ENCODE measurements at places on chromosomes 12 and 14.

- DNase-seq: no peak
Measured at GRCh38 chr14:71589609-71590008, 342.6 kb upstream of the RGS6 start.

DNA sequence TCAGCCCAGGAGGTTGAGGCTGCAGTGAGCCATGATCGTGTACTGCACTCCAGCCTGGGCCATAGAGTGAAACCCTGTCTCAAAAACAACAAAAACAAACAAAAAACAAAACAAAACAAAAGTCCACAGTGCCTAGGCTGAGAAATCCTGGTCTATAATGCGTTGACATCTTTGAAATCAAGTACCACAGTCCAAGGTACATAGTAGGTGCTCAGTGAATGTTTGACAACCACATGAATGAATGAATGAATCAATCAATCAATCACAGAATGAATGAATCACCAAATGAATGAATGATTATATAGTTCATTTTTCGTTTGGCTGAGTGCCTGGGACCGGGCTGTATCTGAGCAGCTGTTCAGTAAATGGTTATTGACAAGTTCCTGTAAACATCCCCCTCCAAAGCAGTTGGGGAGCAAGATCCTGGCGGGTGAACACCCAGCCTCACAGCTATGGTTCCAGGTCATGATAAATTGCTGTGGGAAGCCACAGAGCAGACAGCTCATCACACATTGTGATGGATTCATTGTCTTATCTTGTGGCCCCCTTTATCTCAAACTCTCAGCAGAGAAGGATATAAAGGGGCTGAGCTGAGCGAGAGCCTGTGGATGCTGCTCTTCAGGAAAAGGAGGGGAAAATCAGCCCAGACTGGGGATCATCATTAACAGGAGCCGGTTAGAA lies 30.4 kb upstream of the IFT81 start:
- no peak for DNase-seq

DNA sequence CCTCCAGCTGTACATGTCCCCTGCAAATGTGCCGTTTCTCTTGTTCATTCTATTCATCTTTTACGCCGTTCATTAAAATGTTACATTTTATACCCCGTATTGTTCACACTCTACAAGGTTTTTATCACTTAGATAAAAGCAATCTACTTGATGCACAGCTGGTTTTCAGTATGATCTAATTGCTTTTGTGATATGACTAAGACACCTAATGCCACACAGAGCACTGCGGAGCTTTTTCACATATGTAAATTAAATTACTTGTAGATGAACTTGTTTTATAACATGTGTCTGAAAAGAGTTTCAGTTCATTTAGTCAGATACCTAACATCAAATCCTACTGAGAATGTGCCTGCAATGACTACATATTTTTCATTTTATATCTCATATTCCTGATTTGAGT lies 40.9 kb upstream of the RERGL start:
- no peak for DNase-seq

GRCh38 chr12:98955284-98955683 lies 310.2 kb downstream of the APAF1 start:
- DNase-seq: peak; percentile 2
